Endothelial cell of umbilical vein (primary cell): ENCODE measurements at places on chromosomes 16 and 17. TPM values are rescaled to one million over a fixed set of nuclear protein-coding genes. Genes with fewer than 3 reads are reported as not detected.
A peak's percentile ranks its signal among the peaks of the same experiment; 100 is the strongest.

- no peak for DNase-seq
Observed at GRCh38 chr17:556431-556995, 158.1 kb downstream of the VPS53 start.

CD19 gene
- not detected in 2 replicates for total RNA-seq

SULT1A1 gene
- 0.62 and 0.77 TPM in 2 replicates for total RNA-seq

- no peak for DNase-seq
Observed at GRCh38 chr16:78754713-78755112, 655.3 kb downstream of the WWOX start.

GRCh38 chr16:21610766-21611165 is 11.4 kb downstream of the METTL9 start:
- no peak for DNase-seq

GRCh38 chr16:15949210-15950160 is at the start of gene ABCC1:
Gene ABCC1, plus strand, starts transcription at chr16:15949616. Its CDS starts 136 bp downstream, at chr16:15949752.
- peak; percentile 39 for DNase-seq

PRR29 gene
- 0.78 and 1.2 TPM in 2 replicates for total RNA-seq

TANC2 gene
- 23.0 and 30.8 TPM in 2 replicates for total RNA-seq

DNA sequence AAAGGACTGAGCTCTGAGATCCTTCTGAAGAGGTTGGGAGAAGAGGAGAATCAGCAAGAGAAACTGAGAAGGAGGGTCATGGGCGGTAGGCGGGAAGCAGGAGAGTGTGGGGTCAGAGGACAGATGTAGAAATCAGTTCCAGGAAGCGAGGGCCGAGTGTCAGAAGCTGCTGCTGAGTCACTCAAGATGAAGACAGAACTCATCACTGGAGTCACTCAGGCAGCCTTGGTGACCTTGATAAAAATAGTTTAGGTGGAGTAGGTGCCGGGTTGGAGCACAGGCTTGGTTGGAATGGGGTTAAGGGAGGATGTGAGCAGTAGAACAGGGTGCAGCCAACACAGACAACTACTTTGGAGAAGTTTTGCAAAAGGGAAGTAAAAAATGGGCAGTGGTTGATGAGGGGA is 6.1 kb upstream of the ITGAM start:
- no peak for DNase-seq

- peak; percentile 99 for DNase-seq
Observed at GRCh38 chr16:75342308-75342811, 90.9 kb upstream of the BCAR1 start.

CCDC154 gene
- total RNA-seq = 0.25 and 0.75 TPM in 2 replicates

- no peak for DNase-seq
Observed at GRCh38 chr17:41332239-41332638, 16.7 kb upstream of the KRTAP17-1 start.

DNA sequence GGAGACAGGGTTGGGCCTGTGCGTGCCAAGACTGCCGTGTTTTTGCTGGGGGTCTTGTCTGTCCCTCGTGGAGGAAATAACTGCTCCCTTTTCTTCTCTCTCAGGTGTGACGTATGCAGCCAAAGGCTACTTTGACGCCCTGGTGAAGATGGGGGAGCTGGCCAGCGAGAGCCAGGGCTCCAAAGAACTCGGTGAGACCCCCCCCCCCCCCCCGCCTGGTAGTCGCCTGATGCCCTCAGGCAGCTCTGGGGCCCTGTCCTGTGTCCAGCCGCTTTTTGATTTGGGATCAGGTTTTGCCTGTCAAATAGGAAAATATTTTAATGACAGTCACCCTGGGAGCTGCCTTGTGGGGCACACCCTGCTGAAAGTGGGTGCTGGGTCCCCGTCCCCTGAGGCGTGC is 22.8 kb downstream of the BAIAP2 start:
- no peak for DNase-seq

DNA sequence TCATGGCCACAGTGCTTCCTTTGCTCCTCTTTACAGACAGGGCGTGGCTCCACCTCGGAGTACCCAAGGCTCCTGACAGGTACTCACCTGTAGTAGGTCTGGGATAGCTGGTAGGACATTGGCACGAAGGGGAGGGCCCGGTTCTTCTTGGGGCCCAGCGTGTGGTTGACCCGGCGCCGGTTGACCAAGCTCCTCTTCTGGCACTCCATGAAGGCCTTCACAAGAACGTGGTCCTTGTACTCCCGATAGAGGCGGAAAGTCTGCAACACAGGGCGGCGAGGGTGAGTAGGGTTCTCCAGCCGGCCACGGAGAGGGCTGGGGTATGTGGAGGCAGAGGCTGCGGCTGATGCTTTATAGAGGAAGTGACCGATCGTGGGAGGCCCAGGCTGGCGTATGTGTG is 69.7 kb downstream of the IL21R start:
- DNase-seq = no peak

GRCh38 chr17:22669721-22670120 is 977.4 kb downstream of the KCNJ18 start:
- DNase-seq = no peak

DNA sequence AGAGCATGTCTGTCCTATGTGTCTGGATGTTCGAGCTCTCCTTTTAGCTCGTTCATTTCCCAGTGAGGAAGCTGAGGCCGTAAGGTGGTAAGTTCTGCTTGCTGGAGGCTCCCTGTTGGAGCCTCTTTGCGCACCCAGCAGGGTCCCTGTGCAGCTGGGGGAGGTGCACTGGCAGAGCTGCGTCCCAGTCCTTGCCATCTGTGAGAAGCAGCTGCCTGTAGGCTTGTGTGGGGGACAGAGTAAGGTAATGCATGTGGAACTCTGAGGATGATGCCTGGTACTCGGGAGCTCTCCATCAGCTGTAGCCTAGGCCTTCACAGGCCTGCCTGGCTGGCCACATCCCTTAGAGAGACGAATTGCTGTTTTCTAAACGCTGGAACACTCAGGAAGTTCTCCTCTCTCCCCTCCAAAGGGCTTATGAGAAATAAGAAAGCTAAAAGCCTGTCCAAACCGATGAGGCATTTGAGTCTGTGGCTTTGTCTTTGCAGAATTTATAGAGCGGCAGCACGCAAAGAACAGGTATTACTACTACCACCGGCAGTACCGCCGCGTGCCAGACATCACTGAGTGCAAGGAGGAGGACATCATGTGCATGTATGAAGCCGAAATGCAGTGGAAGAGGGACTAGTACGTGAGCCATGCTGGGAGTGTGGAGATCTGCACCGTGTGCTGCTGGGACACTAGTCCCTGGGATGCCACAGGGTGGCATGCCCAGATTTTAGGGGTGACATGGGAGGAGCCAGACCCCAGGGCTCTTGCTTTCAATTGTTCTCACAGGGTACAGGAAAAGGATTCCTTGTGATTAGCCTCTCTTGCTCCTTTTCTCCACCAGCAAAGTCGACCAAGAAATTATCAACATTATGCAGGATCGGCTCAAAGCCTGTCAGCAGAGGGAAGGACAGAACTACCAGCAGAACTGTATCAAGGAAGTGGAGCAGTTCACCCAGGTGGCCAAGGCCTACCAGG is 1.6 kb downstream of the NDUFB10 start:
- DNase-seq = peak; percentile 39

GRCh38 chr17:38426441-38426840 is 1.8 kb upstream of the ARHGAP23 start:
- DNase-seq = no peak

NACA2 gene
- not detected in 2 replicates for total RNA-seq

GRCh38 chr16:68902003-68902968 is 59.0 kb downstream of the TANGO6 start:
- DNase-seq = peak; percentile 77

TMEM204 gene
- total RNA-seq = 32.5 and 37.5 TPM in 2 replicates

ERI2 gene
- 8.9 and 9.3 TPM in 2 replicates for total RNA-seq

DNA sequence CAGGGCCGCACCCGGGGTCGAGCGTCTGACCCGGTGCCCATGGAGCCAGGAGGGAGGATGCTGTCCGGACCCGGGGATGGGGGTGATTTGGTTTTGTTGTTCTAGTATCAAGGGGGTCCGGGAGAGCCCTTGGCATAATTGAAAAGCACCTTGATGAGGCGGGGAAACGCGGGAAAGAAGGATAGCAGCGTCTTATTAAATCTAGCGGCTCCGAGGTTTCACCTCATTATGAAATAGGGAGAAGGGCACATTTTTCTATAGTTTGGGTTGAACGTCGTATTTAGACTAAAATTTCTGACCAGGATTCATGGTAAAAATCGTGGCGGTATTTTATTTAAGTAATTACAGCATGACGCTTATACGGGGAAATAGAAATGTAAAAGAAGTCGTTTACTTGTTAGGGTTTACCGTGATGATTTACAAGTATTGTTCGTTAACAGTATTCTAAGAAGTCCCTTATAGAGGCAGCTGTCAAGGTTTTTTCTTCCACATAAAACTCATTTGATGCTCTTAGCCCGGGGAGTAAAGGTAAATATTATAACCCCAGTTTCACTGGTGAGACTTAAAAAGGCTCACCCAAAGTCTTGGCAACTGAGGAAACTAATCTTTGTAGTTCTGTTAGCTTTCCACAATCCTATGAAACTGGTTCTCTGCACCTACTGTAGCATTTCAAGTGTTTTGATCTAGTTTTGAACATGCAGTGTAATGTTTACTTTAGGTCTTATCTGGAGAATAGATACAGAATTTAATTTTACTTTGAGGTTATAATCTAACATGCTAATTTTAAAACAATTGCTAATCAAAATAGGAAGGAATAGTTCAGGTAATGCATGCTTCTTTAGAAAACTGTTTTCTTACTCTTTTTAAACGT is 756 bp downstream of the LUC7L3 start:
- no peak for DNase-seq

GRCh38 chr16:47939680-47940079 is 216.1 kb downstream of the ABCC12 start:
- no peak for DNase-seq

LPCAT2 gene
- total RNA-seq = 72.9 and 79.1 TPM in 2 replicates

DNA sequence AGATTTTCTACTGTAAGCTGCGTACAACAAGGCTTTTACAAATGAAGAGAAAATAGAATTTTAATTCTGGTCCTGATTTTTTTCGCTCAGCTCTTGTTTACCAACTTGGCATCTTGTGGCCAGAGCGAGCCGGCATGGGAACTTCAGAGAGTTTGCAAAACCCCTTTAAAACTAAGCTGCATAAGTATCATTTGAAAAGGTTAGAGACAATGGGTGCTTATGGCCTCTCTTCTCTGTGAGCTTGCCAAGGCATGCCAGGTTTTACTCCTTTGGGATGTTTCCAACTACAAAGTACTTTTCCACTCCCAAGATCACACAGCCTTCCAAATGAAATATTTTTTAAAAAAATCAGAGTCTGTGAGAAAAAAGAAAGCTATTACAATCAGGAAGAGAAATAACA is 62.4 kb upstream of the FA2H start:
- DNase-seq = peak; percentile 32
